ENCODE measurements at places on chromosomes 1 and 21.

- no peak for DNase-seq
These were observed 203.0 kb upstream of the FMN2 start for GRCh38 chr1:239888639-239889038.

- no peak for DNase-seq
These were observed 42.7 kb downstream of the HSD3B1 start for GRCh38 chr1:119549719-119550132.

GRCh38 chr1:84961316-84961715, 35.6 kb downstream of the MCOLN2 start:
- DNase-seq, result no peak

DNA sequence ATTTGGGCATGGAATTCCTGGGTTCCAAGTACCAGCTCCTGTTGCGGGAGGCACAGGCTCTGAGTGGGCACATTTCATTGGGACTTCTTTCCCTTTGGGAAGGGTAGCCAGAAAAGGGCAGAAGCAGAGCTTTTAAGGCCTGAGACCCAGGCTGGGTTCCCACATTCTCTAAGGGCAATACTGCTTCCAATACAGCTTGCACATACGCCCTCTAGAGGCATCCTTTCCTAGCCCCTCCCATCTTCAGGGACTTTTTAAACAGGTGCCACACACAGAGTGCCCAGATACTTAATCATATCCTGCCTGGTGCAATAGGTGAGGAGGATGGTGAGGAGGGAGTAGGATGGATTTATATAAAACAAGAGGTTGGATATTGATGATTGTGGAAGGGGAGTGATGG, 5.7 kb downstream of the GPR88 start:
- no peak for DNase-seq

DNA sequence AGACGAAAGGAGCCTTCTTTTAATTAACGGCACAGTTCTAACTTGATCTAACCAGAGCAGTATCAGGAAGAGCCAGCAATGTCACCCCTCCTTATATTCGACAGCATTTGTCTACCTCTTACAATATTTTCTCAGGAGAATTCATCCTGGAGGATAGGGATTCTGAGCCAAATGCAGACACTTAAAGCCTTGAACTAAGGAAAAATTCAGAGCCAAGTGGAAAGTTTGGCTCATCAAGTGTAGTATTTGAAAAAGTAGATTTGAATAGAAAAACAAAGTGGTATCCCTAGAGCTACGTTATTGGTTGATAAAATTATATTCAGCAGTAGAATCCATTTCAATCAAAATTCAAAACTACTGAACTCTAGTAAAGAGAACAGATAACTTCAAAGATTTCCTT, 732.0 kb upstream of the ADGRL2 start:
- DNase-seq, result no peak

DNA sequence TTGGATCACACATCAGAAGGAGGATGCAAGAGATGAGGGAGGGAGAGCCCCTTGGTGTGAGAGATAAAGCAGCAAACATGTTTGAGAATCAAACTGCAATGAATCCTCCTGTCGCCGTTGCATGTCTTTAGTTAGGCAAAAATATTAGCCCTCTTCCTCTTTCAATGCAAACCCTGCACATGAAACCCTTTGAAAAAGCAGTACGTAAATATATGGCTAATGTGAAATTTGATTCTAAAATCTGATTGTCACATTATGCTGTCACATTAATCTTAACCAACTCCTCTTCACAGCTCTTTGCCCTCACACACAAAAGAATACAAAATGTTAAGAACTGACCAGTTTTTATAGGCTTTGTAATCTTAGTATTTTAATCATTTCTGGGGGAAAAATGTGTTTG, 63.4 kb downstream of the WDR64 start:
- DNase-seq, result no peak

- no peak for DNase-seq
These were observed 393.3 kb downstream of the PTBP2 start for GRCh38 chr1:97114842-97115241.

DNA sequence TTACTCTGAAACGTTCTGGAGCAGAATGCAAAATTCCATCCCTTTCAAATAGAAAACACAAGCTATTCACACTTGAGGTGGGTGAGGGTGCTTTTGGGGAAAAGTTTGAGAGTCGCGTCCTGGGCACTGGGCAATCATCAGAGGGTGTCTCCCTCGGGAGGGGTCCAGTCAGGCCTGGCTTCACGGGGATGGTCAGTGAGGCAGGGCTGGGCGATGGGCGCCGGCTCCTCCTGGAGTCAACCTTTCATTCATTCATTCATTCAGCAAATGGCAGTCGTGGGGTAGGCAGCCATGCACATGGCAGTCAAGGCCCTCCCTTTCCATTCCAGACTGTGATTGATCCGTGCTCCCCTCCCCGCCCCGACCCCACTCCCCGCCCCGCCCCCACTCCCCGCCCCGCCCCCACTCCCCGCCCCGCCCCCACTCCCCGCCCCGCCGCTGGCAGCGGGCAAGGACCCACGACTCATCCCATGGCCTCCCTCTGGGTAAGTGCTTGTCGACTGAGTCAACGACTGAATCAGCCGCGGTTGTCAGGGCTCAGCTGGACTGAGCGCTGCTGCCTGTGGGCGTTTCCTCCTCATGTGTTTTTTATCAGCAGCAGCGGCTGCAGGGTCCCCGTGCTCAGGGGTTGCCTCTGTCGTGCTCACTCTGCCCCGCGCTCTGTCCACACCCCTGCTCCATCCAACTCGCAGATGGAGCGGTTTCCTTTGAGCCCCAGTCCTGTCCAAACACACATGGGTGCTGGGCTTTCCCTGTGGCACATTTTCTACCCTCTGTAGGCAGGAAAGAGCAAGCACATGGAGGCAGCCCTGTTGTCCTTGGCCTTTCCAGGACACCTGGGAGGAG, 12.5 kb upstream of the SPSB1 start:
- DNase-seq, result no peak

- no peak for DNase-seq
These were observed at the start of gene GFI1 for GRCh38 chr1:92486251-92487077. Gene GFI1, minus strand, starts transcription at chr1:92486925. Its CDS starts 3,438 bp downstream, at chr1:92483487.

DNA sequence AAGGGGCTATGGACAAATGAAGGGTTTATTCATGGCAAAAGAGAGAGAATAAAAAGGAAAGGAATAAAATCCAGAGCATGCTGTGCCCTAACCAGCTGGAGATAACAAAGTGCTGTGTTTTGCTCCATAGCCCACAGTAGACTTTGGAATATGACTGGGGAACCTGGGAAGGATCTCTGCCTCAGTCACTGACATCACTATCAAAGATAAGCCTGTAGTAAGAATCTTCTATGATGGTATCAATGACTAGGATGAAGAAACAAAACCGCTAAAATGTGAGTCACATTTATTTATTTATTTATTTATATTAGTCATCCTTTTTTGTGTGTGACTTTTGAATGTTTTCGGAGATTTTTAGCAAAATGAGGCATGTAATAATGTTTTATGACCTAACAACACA, 56.3 kb downstream of the NVL start:
- no peak for DNase-seq

- DNase-seq, result no peak
These were observed 36.2 kb upstream of the ACTRT2 start for GRCh38 chr1:2985067-2985561.

GRCh38 chr1:107710005-107710404, 255.0 kb downstream of the VAV3 start:
- DNase-seq, result no peak

DNA sequence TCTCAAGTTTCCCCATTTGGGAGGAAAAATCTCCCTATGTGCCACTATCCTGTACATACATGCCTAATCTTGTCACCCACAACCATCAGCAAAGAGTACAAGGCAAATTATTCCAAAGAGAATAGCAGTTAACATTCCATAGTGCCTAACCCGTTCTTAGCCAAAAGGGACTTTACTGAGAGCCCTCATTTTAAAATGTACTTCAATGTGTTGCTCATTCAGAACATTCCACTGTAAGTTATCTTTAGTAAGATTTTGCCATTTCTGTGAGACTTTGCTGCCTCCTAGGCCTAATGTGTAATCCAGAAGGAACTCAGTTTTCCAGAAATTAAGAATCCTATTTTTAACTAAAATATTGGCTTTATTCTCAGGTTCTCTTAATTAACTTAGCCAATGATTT, 11.3 kb upstream of the MRPL55 start:
- DNase-seq, result no peak

- DNase-seq, result no peak
These were observed 38.6 kb downstream of the FAM78B start for GRCh38 chr1:166128195-166128594.

DNA sequence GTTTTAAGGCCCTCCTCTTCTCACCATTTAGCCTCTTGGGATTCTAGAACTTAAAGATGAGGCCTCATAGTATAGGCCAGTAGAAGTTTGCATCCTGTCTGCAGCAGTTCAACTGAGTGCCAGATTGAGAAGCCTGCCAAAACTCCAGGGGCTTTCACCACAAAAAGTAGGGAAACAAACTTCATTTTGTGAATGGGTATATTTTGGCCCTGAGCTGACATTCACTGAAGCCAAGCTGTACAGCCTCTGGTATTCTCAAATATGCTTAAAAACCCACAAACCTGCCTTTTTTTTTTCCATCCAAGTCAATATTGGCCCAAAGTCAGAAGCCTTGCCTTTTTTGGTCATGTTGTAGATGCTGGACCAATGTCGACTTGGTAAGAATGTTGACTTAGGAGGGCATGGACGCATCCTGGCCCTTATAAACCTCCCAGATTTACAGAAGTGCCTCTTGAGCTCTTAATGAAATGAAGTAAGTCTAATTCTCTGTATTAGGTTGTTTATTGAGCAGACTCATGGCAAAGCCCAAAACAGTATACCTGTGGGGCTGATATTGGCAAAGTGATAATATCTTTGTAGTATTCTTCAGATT, 337.5 kb downstream of the CHRM3 start:
- DNase-seq, result no peak

DNA sequence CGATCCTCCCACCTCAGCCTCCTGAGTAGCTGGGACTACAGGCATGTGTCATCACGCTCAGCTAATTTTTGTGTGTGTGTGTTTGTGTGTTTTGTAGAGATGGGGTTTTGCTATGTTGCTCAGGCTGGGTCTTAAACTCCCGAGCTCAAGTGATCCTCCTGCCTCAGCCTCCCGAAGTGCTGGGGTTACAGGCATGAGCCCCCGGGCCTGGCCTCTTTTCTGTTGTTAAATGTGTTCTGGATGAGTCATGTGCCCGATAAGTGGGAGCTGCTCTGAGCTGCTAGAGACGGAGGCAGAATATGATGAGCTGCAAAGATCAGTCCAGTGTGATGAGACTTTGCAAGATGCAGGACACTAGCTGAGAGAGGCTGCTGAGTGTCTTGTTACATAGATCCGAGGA, 75.5 kb downstream of the VPS13D start:
- DNase-seq, result no peak

DNA sequence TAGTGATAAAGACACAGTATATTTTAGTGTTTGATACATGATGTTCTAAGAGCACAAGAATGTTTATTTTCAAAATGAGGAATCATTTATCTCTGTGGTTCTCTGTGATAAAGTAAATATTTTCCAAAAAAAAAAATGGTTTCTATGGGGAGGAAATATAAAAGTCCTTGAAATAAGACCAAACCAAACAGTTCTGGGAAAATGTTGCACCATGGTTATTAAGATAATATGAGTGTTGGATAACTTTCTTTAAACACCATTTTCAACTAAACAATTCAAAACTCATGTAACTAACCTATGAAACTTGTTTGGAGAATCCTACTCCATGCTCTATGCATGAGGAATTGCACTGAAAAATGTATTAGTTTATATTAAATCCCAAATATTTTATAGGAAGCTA, 184.6 kb downstream of the KCNT2 start:
- no peak for DNase-seq

DNA sequence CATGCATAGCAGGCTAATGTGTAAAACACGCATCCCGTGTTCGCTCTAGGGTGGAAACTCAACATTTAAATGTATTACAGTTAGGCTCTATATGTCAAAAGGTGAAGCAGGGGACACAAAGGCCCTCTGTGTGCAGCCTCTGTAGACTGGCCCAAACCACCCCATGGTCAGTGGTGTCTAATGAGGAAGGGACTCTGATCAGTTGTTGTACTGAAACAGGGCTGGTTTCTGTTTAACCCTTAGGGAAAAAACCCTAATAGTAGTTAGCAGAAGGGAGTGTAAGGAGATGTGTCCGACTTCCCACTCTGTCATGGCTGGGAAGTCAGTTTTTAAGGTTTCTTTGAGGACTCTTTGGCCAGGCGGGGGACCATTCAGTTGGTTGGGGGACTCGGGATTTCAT, 21.5 kb upstream of the CD2 start:
- no peak for DNase-seq

- DNase-seq, result no peak
These were observed 669 bp upstream of the ARL8A start for GRCh38 chr1:202145068-202145743.

DNA sequence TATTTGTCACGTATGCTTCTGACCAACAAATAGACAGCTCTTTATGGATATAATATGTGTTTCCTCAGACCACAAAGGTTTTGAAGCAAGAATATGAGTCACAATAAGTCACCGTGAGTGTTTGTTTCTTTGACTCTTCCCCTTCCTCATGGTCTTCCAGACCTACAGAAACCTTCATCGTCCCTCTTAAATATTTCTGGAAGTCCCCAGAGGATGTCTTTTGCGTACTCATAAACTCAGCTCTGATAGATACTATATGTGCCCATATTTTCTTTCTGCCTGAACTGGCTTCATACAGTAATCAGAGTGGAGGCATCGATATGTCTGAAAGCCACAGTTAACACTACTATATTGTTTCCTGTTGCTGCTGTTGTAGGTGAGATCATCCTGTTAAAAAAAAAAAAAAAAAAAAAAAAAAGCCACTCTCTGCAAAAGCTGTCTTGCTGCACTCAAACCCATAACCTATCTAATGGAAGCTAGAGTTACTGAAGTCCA, 38.4 kb downstream of the ADAMTS1 start:
- DNase-seq, result no peak

DNA sequence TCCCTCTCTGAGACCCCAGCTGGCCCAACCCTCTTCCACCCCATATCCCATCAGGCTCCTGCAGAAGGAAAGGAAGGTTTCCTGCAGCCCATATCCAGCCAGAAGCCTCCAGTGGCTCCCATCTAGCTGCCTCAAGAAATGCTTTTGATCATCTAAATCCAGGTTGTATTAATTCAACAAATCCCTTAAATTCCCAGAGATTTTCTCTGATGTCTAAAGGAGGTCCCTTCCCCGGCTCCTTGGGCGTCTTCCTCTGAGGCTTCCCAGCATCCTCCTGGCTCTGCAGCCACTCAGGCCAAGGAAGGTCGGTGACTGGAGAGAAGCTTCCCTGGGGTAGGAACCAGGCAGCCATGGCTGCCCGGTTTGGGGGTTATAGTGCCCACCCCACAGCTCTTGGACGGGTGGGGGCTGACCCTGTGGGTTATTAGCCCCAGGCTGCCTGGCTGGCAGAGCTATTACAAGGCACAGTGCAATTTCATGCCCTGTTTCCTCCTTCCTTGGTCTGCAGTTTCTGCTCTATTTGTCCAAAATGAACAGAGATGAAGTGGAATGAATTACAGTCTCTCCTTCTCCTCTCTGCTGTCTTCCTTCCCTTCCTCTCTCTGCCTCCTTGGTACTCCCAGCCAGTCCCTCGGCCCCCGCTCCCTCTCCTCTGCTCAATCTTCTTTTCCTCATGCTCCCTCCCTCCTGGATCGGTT, 34.8 kb upstream of the DISP3 start:
- DNase-seq, result no peak
